Glomerular endothelial cell (primary cell): ENCODE measurements at places on chromosomes 12 and 14. TPM values are rescaled to one million over a fixed set of nuclear protein-coding genes. Genes with fewer than 3 reads are reported as not detected.

The EID3 gene
- total RNA-seq: 1.4 and 5.8 TPM in 2 replicates

The MAP3K9 gene
- 0.88 and 2.6 TPM in 2 replicates for total RNA-seq

The PPFIBP1 gene
- 125 and 161 TPM in 2 replicates for total RNA-seq

The ADCY6 gene
- total RNA-seq: 37.6 and 48.5 TPM in 2 replicates

The RPS6KL1 gene
- total RNA-seq: 18.6 and 25.7 TPM in 2 replicates

The EXOC3L4 gene
- total RNA-seq: not detected in 2 replicates
